NCI-H345 (cell line): ENCODE measurements at places on chromosomes 11 and 22.

DNA sequence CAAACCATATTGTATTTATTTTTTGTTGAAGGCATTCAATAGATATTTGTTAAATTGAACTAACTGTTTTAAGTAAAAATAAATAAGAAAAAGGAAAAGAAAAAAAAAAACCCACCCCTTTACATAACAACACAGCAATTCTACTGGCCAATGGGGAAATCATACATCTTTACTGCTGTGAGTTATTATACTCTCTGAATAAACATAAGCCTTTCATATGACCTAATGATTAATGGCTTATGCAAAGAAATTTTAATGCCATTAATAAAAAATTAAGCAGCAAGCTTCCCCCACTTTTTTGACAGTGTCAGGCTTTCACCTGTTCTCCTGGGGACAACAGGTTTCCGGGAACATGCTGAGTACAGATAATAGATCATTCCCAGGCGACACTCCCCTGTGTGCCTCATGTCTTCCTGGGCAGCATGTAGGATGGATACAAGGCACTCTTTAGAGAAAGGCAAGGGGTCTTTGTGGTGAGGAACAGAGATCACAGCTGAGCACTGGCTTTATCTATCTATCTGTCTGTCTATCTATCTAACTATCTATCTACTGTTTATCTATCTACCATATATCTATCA is 676.0 kb downstream of the NTM start:
- peak; percentile 2 for DNase-seq

- no peak for DNase-seq
These were observed 15.2 kb downstream of the CD82 start for GRCh38 chr11:44580701-44581100.

DNA sequence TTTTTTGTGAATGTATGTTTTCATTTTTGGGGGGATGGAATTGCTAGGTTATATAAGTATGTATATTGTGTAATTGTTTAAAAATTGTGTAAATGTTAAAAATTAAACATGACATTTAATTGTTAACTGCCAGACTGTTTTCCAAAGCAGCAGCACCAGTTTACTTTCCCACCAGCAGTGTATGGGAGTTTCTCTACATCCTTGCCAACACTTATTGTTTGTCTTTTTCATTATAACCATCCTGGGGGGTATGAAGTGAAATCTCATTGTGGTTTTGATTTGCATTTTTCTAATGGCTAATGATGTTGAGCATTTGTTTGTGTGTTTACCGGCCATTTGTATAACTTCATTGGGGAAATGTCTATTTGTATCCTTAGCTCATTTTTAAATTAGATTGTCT is 31.7 kb upstream of the RRAS2 start:
- no peak for DNase-seq

- DNase-seq: no peak
These were observed 7.1 kb downstream of the DCPS start for GRCh38 chr11:126310992-126311310.

GRCh38 chr22:47846206-47846605 is 1083.8 kb downstream of the TBC1D22A start:
- no peak for DNase-seq

DNA sequence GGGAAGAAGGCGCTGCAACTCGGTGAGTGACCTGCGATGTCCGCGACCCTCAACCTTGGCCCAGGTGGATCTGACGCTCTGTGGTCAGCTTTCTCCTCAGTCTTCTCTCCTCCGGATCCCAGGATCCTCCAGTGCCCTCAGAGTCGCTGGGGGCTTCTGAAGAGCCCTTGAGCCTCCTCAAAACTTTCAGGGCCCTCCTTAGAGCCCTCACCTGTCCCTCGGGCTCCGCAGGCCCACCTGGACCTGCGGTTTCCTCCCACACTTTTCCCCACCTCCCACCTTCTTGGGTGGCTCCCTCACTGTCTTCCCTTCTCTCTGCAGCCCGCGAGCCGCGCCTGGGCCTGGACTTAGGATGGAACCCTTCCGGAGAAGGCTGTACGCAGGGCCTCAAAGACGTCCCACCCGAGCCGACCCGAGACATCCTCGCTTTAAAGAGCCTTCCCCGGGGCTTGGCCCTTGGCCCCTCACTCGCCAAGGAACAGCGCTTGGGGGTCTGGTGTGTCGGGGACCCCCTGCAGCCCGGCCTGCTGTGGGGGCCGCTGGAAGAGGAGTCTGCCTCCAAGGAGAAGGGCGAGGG is 335 bp downstream of the ZNF408 start:
- no peak for DNase-seq

DNA sequence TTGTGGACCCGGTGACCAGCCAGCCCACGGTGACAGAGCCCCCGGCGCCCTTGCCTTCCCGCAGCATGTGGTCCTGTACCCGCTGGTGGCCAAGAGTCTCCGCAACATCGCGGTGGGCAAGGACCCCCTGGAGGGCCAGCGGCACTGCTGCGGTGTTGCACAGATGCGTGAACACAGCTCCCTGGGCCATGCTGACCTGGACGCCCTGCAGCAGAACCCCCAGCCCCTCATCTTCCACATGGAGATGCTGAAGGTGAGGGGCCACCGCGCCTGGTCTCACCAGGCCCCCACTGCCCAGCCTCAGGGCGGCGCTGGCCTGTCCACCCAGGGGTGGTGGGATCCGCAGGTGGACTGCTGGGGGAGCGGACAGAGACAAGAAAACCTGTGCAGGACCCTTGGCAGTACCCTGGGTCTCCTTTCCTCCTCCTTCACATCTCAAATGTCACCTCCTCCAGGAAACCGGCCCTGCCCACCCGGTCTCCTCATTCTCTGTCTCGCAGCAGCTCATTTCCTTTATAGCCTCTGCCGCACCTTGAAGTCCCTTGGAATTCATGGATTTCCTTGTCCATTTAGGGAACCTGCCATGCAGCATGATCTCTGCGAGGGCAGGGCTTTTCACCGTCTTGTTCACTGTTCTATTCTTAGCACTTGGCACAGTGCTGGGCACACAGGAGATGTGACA is 6.5 kb downstream of the AIP start:
- DNase-seq: no peak

- DNase-seq: no peak
These were observed 90.6 kb downstream of the TSPAN18 start for GRCh38 chr11:44817207-44817949.

GRCh38 chr11:108241330-108242037 is 18.6 kb downstream of the ATM start:
- DNase-seq: no peak

GRCh38 chr22:31973739-31974138 is 29.4 kb downstream of the YWHAH start:
- DNase-seq: no peak

DNA sequence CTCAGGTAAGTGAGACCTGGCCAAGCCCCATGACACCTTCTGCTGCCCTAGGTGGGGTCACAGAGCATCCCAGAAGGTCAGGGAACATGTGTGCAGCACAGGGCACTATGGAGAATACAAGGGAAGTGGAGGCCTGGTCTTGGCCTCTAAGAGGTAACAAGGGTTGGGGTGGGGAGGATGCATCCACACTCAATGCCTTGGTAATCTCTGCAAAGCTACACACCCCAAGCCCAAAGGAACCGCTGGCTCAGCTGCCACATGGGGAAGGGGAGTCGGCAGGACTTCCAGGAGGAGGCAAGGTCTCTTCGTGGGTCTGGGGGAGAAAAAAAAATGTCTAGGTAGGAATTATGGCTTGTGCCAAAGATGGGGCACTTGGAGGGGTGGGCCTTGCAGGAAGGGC is 17.3 kb downstream of the CD5 start:
- DNase-seq: no peak
